ENCODE measurements at places on chromosomes 3 and 15. TPM values are rescaled to one million over a fixed set of nuclear protein-coding genes. Genes with fewer than 3 reads are reported as not detected.

The GADL1 gene
- total RNA-seq: 2.0 TPM

DNA sequence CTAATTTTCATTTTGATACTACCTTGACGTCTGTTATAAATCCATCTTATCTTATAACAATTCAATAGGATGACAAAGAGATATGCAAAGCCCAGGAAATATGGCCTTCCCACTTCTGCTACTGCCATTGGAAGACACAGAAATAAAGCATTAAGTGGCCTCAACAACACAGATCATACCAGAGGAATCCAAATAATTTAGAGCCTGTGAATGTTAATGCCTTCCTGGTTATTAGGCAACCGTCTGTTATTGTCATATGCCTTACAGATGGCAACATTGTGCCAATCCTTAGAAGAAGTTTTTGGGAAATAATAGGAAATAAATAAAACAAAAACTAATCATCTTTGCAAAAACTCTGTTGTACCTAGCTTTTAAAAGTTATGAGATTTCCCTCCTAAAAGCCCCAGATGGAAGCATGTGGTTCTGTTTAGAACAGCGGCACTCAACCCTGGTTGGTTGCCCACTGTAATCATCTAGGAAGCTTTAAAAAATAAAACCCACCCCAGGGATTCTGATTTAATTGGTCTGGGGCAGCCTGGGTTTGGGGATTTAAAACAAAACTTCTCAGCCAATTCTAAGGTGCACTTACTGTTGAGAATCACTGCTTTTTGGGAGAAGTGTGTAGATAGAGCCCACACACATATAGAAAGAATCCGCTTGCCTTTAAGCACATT lies 704.8 kb upstream of the CFAP20DC start:
- DNase-seq: no peak
- no peak overlapping the region for H3K27ac ChIP-seq
- H3K4me3 ChIP-seq: no peak overlapping the region
- no peaks in the 10 kb centered on the region for H3K4me1 ChIP-seq
- no peaks in the 10 kb centered on the region for H3K27me3 ChIP-seq

The ATP13A4 gene
- 0.10 TPM for total RNA-seq

DNA sequence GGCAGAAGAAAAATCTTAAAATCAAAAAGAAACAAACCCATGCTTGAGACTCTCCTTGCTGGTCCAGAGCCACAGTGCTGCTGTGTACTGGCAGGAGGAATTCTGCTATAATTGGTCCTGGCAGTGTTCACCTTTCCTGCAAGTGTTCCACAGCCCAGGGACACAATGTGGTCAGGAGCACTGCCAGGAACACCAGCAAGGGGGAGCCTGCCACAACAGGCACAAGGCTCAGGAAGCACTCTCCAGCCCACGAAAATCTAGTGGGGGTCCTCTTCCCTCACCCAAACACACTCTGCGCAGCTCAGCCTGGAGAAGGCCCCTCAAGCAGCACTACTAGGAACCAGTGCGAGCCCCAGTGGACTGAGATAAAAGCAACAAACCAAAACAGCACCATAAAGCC lies 92.9 kb downstream of the UBE3A start:
- H3K27ac ChIP-seq: no peak overlapping the region
- no peaks in the 10 kb centered on the region for H3K27me3 ChIP-seq
- DNase-seq: peak; percentile 58
- H3K36me3 ChIP-seq: no peaks in the 10 kb centered on the region
- H3K4me3 ChIP-seq: no peak overlapping the region

The SLC6A20 gene
- 0.15 TPM for total RNA-seq

The GOLGA8S gene
- 0.52 TPM for total RNA-seq

DNA sequence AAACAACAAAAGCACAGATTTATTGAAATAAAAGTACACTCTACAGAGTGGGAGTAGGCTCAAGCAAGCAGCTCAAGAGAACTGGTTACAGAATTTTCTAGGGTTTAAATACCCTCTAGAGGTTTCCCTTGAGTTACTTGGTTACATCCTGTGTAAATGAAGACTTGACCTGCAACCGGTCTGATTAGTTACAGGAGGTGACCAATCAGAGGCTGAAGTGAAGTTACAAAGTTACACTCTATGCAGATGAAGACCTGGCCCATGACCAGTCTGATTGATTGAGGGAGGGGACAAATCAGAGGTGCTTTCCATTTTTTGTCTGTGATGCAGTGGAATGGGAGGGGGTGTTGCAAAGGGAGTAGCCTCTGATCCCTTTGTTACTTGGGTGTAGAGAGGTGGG lies 723.4 kb downstream of the ZPLD1 start:
- H3K4me1 ChIP-seq: no peaks in the 10 kb centered on the region
- no peak overlapping the region for H3K4me3 ChIP-seq
- H3K27ac ChIP-seq: no peak overlapping the region
- no peaks in the 10 kb centered on the region for H3K36me3 ChIP-seq

GRCh38 chr15:67862750-67863441 lies 23.1 kb upstream of the RNU6-1 start:
- no peaks in the 10 kb centered on the region for H3K27me3 ChIP-seq
- H3K4me3 ChIP-seq: peak overlapping the region; percentile 4
- no peak overlapping the region for H3K27ac ChIP-seq
- H3K36me3 ChIP-seq: no peaks in the 10 kb centered on the region
- H3K4me1 ChIP-seq: no peaks in the 10 kb centered on the region

DNA sequence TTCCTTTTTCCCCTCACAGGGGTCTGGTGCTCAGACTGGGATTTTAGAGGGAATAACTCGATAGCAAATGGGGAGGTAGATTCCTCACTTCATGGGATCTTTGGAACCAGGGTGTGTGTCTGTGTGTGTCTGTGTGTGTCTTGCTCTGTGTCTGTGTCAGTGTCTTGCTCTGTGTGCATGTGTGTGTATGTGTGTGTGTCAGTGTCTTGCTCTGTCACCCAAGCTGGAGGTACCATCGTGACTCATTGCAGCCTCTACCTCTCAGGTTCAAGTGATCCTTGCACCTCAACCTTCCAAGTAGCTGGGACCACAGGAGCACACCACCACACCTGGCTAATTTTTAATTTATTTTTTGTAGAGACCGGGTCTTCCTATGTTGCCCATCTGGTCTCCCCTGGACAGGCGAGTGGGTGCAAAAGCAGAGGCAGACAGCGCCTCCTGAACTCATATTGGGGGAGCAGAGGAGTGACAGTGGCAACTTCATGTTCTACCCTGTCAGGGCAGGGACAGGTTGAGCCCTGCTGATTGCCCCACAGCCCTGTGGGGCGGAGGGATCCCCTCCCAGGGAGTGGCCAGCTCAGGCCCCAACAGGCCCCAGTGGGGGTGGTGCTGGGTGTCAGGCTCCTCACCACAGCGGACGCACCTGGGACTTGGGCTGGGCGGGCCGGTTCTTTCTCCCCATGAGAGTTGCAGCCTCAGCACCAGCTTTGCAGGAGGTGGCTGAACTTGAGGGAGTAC lies 10.4 kb upstream of the SEMA4B start:
- no peak overlapping the region for H3K27ac ChIP-seq
- no peak for DNase-seq
- H3K27me3 ChIP-seq: no peaks in the 10 kb centered on the region
- no peaks in the 10 kb centered on the region for H3K36me3 ChIP-seq
- no peaks in the 10 kb centered on the region for H3K4me1 ChIP-seq

DNA sequence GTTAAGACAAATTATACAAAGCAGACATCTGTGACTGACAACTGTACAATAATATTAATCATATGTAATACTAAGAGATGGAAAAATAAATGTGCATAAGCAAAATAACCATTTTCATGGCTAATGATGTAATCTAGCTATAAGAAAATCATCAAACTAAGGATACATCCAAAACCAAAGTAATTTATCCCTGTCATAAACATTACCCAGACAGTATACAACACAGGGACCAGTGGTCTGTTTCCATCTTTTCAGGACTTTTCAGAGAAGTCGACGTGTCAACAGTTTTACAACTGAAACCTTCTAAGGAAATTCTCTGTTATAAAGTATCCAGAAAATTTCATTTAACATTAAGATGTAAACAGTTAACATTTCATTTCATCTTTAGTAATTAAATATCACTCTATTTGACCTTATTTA lies 11.0 kb downstream of the THBS1 start:
- H3K4me3 ChIP-seq: no peak overlapping the region
- peaks cover 2% of the 10 kb centered on the region for H3K36me3 ChIP-seq
- DNase-seq: no peak

- H3K4me1 ChIP-seq: no peaks in the 10 kb centered on the region
- DNase-seq: no peak
- no peaks in the 10 kb centered on the region for H3K27me3 ChIP-seq
- H3K36me3 ChIP-seq: no peaks in the 10 kb centered on the region
Observed at GRCh38 chr3:105686278-105686897, 182.4 kb downstream of the CBLB start.

The CCR3 gene
- total RNA-seq: 0.29 TPM

The GATA2 gene
- 12.5 TPM for total RNA-seq

The CCDC9B gene
- total RNA-seq: 66.6 TPM

The KCNMB3 gene
- total RNA-seq: 3.6 TPM

DNA sequence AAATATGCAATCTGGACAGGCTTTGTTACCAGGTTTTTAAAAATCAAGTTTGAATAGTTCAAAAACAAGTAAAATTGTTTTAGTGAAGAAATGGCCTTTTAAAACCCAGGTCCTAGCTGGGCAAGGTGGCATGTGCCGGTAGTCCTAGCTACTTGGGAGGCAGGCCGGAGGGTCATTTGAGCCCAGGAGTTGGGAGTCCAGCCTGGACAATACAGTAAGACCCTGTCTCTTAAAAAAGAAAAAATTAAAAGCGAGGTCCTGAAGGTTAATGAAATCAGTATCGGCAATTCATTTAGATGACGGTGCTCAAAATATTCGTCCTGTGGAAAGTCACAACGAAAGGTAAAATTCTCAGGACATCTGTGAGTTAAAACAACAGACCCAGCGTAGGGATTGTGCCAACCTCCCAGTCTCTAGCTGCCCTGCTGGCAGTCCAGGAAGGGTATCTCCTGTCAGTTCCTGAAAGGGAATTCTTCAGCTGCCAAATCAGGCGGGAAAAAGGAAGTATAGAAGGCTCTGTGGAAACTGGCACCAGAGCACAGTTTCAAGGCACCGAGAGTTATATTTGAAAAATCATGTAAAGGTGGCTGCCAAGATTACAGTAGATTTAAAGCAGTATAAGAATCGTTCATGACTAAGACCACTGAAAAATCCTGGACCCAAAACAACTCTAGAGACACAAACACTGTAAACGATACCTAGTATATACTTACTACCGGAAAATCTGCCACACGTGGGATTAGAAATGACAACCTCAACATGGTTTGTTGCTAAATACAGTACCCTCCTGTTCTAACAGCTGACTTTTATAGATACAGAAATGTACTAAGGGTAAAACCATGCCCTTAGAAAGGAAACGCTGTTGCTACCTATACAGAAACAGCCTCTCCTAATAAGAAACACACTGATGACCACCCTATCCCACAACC lies 1.2 kb upstream of the ABHD17C start:
- no peaks in the 10 kb centered on the region for H3K27me3 ChIP-seq
- no peak for DNase-seq
- peak overlapping the region; percentile 70 for H3K27ac ChIP-seq
- H3K4me3 ChIP-seq: peak overlapping the region; percentile 99
- H3K4me1 ChIP-seq: no peaks in the 10 kb centered on the region
- H3K36me3 ChIP-seq: no peaks in the 10 kb centered on the region

DNA sequence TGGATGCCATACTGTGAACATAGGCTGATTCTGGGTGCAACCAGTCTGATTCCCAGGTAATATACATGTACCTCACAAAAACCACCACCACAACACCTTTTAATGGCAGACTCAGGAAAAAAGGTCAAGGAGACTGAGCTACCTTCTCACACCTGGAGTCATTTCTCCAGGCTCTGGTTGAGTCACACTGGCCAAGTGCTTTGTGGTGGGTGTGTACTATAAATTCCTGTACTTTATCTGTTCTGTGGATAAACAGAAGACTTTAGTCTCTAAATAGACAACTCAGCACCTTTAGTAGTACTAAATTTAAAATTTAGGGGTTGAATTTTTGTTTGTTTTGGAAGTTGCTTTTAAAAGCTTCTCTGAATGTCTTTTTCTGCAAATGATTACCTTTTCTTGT lies 46.7 kb downstream of the TOP2B start:
- no peak for DNase-seq
- H3K27ac ChIP-seq: no peak overlapping the region
- H3K4me1 ChIP-seq: no peaks in the 10 kb centered on the region
- H3K4me3 ChIP-seq: no peak overlapping the region

The SECISBP2L gene
- 78.7 TPM for total RNA-seq

- no peak overlapping the region for H3K27ac ChIP-seq
- H3K36me3 ChIP-seq: no peaks in the 10 kb centered on the region
- H3K4me3 ChIP-seq: no peak overlapping the region
Observed at GRCh38 chr3:129233538-129233937, 15.9 kb upstream of the COPG1 start.

The CPLX3 gene
- total RNA-seq: not detected

DNA sequence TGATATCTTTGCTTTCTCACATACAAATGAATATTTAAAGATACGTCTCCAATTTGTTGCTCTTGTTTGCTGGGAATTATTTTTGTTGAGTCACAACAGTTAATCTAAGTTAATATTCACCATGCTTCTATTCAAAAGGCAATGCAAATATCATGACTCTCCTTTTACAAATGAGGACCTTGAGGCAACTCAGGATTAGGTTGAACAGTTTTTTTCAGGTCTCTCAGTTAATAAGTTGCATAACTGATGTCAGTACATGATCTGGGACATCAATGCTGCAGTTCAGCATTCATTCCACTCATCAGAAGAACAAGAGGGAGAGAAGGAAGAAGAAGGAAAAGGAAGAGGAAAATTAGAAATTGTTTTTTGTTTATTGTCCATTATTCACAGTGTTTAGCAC lies 781 bp upstream of the NAALADL2 start:
- no peaks in the 10 kb centered on the region for H3K4me1 ChIP-seq
- no peaks in the 10 kb centered on the region for H3K36me3 ChIP-seq
- DNase-seq: no peak
- no peaks in the 10 kb centered on the region for H3K27me3 ChIP-seq
- H3K4me3 ChIP-seq: no peak overlapping the region
- no peak overlapping the region for H3K27ac ChIP-seq

DNA sequence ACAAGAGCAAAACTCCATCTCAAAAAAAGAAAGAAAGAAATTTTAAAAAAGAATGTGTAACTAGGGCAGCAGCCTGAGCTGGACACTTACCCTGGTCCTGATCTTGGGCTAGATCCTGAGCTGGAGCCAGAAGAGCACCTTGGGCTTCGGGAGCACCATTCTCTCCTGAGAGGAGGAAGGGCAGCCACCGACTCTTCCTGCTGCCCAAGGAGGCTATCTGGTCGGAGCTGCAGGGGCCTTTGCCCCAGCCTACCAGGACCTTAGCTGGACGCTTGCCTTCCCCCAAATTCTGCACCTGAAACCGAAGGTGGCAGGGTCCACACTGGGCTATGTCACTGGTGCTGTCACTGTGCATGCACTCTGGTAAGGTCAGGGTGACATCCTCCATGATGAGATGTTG lies 6.9 kb upstream of the CAMKV start:
- DNase-seq: no peak
- no peaks in the 10 kb centered on the region for H3K36me3 ChIP-seq
- no peaks in the 10 kb centered on the region for H3K4me1 ChIP-seq
- no peaks in the 10 kb centered on the region for H3K27me3 ChIP-seq
- H3K27ac ChIP-seq: no peak overlapping the region
